Fibroblast of skin of right biceps (primary cell): ENCODE measurements at places on chromosomes 2 and 18.

DNA sequence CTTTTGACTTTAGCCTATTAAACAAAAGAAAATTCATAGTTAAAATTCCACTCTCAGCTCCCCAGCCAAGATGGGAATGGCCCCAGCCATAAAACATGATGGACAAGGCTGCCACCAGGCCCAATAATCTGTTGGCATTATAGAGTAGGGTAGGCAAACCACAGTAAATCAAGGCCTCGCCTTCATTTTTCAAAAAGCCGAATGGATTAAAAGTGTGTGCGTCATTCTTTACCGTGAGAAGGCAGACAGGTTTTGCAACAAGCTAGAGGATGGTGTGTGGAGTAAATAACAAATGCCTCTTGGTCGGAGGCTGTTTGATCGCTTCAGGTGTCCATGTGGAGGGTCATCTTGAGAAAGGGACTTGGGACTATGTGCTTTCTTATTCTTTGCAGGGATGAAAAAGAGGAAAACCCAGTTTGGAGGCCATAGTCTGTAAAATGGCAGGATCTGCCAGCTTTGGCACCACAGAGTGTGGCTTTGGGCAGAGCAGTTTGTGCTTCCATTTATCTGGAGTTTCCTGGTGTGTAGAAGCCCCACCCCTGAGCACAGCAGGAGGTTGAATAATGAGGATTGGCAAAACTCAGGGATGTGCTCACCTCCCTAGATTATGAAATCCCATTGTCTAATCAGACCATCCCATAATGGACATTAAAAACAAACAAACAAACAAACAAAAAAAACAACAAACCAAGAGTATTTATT, 57.1 kb upstream of the ITGB6 start:
- DNase-seq, result peak; percentile 39

DNA sequence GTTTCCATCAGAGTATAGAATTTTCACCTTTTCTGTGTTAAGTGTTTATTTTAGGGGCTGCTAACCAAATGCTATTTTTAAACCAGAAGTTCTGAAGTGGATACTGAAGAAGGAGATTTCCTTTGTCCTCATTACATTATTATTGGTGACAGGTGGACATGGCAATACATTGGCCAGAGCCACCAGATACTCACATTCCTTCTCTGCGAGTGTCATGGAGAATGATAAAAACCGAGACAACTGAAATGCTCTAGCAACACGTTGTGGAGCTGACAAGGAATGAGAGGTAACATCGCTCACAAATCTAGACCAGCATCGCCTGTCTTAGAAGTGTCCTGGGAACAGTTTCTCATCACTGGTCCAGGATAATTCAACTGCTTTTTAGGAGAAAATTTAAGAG, 241.2 kb downstream of the IRS1 start:
- DNase-seq, result no peak

- no peak for DNase-seq
Observed at GRCh38 chr2:70396612-70397011, 94.7 kb upstream of the FAM136A start.

DNA sequence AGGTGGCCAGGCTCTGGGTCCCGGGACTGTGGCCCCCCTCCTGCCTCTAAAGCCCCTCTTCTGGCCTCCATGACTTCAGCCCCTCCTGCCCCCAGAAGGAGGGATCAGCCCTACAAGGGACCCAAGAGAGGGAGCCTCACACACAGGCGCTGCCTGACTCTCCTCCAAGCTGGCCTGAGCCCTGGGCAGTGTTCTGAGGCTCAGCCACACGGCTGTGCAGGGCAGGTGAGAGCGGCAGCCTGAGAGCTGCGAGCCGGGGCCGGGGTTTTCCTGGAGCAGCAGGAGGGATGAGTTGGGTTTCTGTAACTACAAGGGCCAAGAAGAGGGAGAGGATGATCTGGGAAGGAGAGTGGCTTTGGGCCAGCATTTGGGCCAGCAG, 70.1 kb downstream of the HPCAL1 start:
- no peak for DNase-seq

GRCh38 chr2:73105511-73105971, 7.2 kb downstream of the RAB11FIP5 start:
- DNase-seq, result peak; percentile 54

DNA sequence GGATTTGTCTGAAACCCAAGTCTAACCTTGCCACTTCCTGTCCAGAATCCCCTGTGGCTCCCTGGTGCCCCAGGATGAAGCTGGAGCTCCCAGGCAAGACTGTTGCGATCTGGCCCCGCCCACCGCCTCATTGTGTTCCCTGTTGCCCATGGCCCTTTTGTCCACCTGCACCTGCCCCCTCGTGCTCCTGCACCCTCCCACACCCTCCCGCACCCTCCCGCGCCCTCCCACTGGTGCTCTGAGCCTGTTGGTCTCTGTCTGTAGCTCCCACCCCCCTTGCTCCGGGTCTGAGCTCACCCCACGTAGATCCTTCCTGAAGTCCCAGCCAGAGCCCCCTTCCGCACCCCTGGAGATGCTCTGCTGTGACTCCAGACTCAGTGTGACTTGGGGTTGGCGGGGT, 244.4 kb downstream of the ATAD2B start:
- DNase-seq, result no peak

- peak; percentile 38 for DNase-seq
Observed at GRCh38 chr2:51219468-51219867, 187.5 kb upstream of the NRXN1 start.

DNA sequence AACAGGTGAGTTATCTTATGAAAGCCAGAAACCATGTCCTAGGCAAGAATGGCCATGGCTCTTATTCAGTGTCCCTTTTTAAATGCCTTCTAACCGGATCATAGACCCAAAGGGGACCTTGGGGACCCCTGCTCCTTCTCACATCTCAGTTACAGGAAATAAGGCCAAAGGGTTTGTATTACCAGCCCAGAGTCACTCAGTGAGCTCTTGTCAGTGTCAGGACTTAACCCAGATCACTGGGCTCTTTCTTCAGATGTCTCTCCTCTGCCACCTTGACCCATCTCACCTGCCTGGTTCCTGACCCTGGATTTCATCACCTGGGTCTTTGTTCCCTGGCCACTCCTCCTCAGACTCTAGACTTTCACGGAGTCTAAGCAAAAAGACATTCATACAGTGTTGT, 556.7 kb downstream of the CMPK2 start:
- DNase-seq, result no peak

- DNase-seq, result no peak
Observed at GRCh38 chr2:48961009-48961408, 193.3 kb downstream of the FSHR start.
